ENCODE measurements at places on chromosomes 7 and 10.

- DNase-seq = no peak
These were observed 724.6 kb upstream of the SORCS1 start for GRCh38 chr10:107889105-107889504.

DNA sequence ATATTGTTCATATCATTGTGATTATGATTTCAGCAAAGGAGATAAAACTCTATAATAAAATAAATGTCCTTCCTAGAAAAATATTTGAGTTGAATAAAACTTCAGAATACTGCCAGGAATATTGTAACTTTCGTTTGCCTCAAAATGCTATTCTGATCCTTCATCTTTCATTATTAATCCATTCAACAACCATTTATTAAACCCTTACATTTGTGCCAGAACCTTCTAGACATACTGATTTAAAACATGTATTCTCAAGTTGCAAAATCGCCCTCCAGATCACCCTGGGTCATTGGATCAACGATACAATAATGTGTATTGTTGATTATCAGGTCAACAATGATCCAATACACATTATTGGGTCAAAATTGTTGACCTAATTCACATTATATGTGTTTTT is 759.8 kb downstream of the CNTNAP2 start:
- DNase-seq = no peak

DNA sequence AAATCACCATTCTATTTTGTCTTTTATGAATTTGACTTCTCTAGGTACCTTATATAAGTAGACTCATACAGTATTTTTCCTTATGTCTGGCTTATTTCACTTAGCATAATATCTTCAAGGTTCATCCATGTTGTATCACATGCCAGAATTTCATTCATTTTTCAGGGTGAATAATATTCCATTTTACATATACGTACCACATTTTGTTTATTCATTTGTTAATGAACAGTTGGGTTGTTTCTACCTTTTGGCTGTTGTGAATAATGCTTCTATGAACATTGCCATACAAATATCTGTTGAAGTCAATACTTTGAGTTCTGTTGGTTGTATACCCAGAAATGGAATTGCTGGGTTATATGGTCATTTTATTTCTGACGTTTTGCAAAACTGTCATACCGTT is 20.7 kb downstream of the AHCYL2 start:
- no peak for DNase-seq

- DNase-seq = no peak
These were observed 151.5 kb downstream of the GLI3 start for GRCh38 chr7:42085531-42085930.

DNA sequence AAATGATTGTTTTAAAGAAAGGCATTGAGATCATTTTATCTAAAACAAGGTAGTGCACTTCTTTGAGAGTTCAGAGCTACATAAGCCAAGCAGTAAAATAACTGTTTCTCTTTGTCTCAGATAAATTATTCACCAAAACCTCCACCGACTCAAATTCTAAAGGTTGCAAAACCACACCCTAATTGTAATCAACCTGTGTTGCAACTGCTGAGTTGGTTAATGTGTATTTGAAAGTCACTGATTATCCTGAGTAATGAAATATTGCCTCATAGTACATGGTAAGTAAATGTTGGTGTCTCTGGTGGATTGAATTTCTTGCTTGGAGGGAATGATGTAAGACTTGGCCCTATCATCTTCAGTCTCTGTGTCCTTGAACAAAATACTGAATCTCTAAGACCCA is 35.9 kb upstream of the CYP2C9 start:
- no peak for DNase-seq

DNA sequence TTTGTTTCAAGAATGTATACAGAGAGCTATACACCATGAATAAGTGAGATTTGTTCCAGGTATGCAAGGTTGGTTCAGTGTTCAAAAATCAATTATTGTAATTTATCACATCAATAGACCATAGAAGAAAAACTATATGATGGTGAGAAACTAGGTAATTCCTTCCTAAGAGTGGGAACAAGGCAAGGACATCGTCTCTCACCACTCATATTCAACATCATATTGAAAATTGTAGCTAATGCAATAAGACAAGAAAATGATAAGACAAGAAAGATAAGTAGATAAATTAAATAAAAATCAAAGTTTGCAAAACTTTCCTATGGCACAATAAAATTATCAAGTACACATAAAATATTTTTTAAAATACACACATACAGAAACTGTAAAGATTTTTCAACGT is 385.3 kb upstream of the COBL start:
- DNase-seq = no peak

DNA sequence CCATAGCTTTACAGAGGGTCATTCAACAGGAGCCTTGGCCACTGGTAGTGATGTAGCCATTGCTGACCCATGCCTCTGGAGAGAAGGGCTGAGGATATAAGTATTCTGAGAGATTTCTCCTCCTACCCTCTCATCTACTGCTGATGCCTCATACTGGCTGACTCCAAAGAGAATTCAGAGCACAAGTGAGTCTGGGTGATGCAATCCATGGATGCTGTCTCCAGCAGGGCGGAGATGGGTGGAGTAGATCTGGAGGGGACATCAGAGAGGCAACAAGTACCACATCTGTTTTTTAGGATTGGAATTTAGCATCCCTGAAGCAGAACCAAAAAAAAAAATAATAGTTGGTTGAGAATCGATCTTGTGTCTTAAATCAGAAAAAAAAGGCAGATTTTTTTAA is 705.7 kb upstream of the CELF2 start:
- DNase-seq = no peak
